ENCODE measurements at places on chromosomes 3 and 15. TPM values are rescaled to one million over a fixed set of nuclear protein-coding genes. Genes with fewer than 3 reads are reported as not detected.

DNA sequence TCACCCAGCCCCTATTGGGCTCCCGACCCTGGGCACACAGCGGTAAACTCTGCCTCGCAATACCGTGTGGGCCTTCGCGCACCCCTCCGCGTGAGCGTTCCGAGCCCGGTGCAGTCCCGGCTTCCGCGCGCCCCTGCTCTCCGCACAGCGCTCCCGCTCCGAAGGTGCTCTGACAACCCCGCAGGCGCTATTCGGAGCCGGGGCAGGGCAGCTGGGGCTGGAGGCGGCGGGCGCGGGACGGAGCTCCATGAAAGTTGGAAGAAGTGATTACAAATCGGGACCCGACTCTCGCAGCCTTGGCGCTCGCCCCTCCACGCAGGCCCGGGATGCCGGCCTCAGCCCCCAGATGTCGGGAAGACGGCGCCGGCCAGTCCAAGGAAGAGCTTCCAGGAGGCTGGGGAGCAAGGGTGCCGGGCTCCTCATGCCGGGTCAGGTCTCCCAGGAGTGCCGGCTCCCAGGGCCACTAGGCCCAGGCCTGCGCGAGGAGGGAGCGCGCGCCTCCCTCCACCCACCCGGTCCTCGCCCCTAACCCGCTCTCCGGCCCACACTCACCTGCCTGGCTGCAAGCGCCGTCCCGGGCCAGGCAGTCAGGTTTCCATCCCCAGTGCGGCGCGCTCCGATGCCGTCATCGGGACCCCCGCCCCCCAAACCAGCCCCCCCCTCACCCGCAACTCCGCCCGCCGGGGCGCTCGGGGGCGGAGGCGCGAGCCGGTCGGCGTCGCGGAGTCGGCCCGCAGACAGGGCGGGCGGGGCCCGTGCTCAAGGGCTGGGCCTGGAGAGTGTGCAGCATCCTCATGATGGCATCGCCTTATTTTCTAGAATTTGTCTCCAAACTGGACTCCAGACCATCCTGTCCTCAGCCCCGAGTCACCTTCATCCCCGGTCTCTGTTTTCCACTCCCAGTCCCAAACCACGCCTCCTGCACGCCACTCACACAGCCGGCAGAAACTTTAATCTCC, at the start of gene KIF7:
TSS of gene KIF7 (minus strand) at position 621 of the 959 bp plus-strand sequence. CDS start 2,537 bp downstream, outside the sequence.
- no peak for DNase-seq

Gene MLF1
- total RNA-seq: 3.8 TPM

Gene FOXB1
- total RNA-seq: 0.33 TPM

GRCh38 chr3:196117809-196118208, 35.9 kb upstream of the TFRC start:
- no peak for DNase-seq

- DNase-seq: no peak
These were observed 91.8 kb downstream of the ABHD5 start for GRCh38 chr3:43782541-43782940.

- DNase-seq: no peak
These were observed 59.8 kb downstream of the GLDN start for GRCh38 chr15:51401051-51401780.

Gene KNG1
- not detected for total RNA-seq

Gene SLC24A5
- not detected for total RNA-seq

Gene TRANK1
- 12.7 TPM for total RNA-seq

Gene TTC21A
- total RNA-seq: 0.80 TPM

Gene KBTBD12
- not detected for total RNA-seq

Gene RTP1
- not detected for total RNA-seq

- no peak for DNase-seq
These were observed 71.7 kb upstream of the SNRK start for GRCh38 chr3:43214616-43215015.

GRCh38 chr3:15989419-15989818, 185.1 kb upstream of the GALNT15 start:
- DNase-seq: no peak

Gene NEK10
- total RNA-seq: 0.24 TPM

GRCh38 chr3:12970684-12971083, 102.5 kb downstream of the IQSEC1 start:
- no peak for DNase-seq

DNA sequence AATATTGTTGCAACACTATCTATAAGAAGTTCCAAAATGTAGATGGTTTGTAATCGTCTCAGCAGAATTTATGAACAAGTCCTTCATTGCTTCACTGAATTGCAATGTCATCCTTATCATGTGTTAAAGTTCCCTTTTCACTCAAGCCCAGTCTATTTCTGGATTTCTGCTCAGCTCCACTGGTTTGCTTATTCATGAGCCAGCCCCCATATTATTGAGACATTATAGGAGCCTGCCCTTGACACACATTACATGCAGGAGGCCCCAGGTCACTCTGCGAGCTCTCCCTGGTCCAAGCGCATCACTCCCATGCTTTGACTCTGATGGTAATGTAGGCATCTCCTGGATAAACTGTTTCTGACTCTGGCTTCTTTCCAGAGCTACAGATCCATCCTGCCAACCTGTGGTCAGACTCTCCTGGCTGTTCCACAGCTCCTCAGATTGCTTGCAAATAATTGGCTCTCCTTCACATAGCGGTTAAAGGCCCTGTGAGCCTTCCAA, 56.9 kb downstream of the ABTB1 start:
- no peak for DNase-seq

- no peak for DNase-seq
These were observed 1083.9 kb downstream of the DIPK2A start for GRCh38 chr3:145055375-145056076.

DNA sequence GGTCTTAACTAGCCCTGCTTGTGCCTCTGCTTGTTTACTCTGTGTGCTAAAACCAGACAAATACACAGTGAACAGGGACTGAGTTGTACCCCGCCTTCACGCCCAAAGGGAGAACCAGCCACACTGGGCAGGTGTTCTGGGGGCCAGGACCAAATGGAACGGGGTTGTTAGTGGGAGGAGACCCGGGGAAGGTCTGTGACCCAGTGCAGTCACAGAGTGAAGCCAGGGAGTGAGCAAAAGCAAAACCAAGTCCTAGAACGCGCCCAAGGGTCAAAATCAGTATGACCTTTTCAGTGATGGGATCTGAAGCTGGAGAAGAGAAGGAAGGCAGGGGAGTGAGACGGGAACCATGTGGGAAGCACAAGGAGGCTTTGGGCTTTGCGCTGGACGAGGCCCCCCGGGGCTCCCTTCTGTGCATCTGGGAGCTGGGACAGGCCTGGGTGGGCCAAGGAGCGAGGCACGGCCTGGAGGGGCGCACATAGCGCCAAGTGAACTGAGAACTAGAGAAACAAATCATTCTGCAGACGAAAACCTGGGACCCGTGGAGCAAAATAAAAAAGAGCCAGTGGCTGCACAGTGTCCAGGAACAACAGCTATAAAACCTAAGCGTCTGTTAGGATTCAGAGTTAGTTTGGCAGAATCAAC, 78.3 kb upstream of the ALDH1A3 start:
- no peak for DNase-seq

Gene COL8A1
- not detected for total RNA-seq

GRCh38 chr3:126197854-126198584, 17.6 kb upstream of the ALDH1L1 start:
- DNase-seq: no peak

- DNase-seq: no peak
These were observed 29.2 kb downstream of the XXYLT1 start for GRCh38 chr3:195241592-195242355.

Gene CLDN18
- not detected for total RNA-seq

- DNase-seq: no peak
These were observed 202.5 kb downstream of the UBE3A start for GRCh38 chr15:25236143-25236860.

GRCh38 chr15:87799428-87799827, 457.1 kb downstream of the NTRK3 start:
- no peak for DNase-seq

DNA sequence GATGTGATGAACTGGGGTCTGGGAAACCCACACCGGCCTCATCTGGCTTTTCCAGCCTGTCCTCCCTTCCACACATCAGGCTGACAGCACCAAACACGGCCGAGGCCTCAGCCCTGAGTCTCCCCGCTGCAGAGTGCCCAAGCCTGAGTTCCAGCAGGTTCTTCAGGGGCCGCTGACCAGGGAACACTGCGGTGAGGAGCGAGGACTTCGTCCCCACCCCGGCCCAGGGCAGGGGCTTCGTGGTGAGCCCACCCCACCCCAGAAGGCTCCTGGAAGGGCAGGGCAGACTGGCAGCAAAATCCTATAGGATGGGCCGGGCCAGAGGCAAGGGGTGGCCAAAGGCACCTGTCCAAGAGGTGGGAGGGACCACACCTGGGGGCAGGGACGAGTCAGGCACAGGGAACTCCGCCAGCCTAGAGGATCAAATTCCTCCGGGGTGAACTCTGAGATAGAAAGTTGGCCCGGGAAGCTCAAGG, at the start of gene SLC51A:
TSS of gene SLC51A (plus strand) at position 446 of the 476 bp plus-strand sequence. CDS start 179 bp downstream, outside the sequence.
- DNase-seq: no peak

DNA sequence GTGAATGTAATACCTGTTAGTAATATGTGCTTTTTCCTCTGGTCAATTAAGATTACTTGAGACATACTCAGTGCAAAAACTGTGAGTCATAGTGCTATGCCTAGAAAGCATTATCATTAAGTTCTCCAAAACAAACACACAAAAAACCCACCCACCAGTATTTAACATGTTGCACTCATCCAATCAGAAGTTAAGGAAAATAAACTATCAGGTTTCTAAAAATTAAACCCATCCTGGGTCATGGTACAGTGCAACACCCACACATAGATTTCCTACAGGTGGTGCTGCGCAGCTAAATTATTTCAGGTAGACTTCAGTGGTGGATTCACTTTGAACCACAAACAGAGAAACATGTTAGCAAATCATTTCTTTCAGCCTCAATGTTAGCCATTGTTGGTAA, 264.4 kb upstream of the VEPH1 start:
- no peak for DNase-seq

DNA sequence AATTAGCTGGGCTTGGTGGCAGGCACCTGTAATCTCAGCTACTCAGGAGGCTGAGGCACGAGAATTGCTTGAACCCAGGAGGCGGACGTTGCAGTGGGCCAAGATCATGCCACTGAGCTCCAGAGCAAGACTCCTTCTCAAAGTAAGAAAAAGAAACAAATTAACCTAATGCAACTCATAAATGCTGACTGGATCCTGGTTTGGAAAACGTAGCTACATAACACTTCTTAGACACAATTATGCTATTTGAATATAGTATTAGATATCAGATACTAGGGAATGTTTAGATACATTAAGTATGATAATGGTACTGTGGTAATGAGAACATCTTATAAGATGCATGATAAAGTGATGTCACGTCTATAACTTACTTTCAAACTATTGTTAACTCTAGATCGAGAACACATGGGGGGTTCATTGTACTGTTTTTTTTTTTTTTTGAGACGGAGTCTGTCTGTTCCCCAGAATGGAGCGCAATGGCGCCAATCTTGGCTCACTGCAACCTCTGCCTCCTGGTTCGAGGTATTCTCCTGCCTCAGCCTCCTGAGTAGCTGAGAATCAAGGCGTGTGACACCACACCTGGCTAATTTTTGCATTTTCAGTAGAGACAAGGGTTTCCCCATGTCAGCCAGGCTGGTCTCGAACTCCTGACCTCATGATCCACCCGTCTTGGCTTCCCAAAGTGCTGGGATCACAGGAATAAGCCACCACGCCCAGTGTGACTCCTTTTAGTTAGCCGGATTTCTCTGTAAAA, 5.9 kb upstream of the ISY1 start:
- DNase-seq: no peak

Gene TERC
- total RNA-seq: 15.5 TPM

Gene LRTM1
- not detected for total RNA-seq

Gene HTR3D
- not detected for total RNA-seq

DNA sequence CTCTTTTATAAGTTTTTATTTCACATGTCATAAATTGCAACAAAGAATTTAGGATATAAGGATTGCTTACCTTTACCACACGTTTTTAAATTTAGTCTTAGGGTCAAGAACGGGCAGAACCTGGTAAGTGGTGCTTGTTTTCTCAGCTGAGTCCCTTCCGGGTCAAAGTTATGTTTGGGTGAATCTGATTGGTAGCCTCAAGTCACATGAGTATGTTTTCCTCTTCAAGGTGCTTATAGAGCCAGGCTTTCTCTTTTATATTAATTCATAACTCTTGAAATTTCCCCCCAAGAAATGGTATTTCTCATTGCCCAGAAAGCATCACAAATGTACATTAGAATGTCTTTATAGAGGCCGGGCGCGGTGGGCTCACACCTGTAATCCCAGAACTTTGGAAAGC, 415.7 kb upstream of the ROBO2 start:
- no peak for DNase-seq

Gene NRROS
- total RNA-seq: 17.0 TPM

Gene SKIL
- 25.9 TPM for total RNA-seq

DNA sequence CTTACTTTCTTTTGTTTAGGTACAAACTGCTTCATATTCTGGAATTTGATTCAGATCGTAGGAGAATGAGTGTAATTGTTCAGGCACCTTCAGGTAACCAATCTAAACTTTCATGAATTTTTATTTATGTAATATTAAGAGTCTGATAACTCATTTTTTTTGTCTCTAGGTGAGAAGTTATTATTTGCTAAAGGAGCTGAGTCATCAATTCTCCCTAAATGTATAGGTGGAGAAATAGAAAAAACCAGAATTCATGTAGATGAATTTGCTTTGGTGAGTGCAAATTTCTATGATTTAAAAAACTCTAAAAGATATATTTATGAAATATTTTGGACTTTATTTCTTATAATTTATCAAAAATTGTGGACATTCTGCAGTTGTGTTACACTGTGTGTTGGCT, 75.8 kb downstream of the ATP11B start:
- no peak for DNase-seq

DNA sequence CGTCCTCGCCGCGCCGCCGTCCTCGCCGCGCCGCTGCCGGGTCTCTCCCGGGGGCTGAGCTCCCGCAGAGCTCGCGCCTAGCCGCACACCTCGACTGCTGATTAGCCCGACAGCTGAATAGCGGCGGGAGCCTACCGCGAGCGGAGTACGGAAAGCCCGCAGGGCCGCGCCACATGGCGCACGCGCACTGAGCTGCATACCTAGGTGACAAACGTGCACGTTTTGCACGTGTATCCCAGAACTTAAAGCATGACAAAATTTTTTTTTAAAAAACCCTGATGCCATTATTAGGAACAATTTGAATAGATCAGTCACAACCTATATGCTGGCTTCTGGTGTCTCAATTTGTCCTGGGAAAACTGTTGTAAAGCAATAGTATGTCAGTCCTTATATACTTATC, at the start of gene GOLGA8A:
TSS of gene GOLGA8A (minus strand) at position 122 of the 400 bp plus-strand sequence. CDS start 48,117 bp downstream, outside the sequence.
- DNase-seq: peak; percentile 54

DNA sequence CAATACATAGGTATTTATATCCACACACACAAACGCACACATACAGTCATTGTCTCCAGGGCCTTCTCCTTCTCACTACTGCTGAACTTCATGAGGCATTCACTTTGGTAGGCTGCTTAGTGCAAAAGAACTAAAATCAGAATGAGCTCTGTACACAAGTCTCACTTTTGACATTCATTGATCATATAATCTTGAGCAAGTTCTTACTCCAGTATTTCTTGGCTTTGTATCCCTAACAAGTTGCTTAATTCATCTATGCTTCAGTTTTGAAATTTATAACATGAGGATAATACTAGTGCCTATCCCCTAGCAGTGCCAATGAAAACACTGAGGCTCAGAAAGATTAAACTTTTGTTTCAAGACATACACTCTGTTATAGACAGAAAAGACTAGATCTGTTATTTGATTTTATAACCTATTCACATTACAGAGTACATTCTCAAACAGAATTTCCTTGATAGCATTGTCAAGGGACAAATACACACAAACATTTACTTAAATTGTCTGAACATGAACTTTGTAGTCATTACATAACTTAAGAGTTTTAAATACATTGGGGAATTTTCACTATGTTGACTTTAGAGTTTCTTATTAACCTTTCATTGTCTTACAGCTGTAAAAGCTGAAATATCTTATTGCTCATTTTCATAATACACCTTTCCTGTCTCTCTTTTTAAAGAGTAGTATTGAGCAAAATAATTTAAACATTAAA, 55.0 kb upstream of the SI start:
- no peak for DNase-seq

GRCh38 chr15:67880651-67881182, 40.9 kb upstream of the RNU6-1 start:
- no peak for DNase-seq

All from CD8-positive, alpha-beta memory T cell (primary cell).